ENCODE measurements at places on chromosomes 7 and 10.

- DNase-seq, result no peak
Measured at GRCh38 chr10:99292159-99292558, 37.0 kb upstream of the CNNM1 start.

GRCh38 chr10:78437998-78438906 lies 404.6 kb downstream of the RPS24 start:
- no peak for DNase-seq

- no peak for DNase-seq
Measured at GRCh38 chr10:100736144-100736808, 9.1 kb upstream of the PAX2 start.

DNA sequence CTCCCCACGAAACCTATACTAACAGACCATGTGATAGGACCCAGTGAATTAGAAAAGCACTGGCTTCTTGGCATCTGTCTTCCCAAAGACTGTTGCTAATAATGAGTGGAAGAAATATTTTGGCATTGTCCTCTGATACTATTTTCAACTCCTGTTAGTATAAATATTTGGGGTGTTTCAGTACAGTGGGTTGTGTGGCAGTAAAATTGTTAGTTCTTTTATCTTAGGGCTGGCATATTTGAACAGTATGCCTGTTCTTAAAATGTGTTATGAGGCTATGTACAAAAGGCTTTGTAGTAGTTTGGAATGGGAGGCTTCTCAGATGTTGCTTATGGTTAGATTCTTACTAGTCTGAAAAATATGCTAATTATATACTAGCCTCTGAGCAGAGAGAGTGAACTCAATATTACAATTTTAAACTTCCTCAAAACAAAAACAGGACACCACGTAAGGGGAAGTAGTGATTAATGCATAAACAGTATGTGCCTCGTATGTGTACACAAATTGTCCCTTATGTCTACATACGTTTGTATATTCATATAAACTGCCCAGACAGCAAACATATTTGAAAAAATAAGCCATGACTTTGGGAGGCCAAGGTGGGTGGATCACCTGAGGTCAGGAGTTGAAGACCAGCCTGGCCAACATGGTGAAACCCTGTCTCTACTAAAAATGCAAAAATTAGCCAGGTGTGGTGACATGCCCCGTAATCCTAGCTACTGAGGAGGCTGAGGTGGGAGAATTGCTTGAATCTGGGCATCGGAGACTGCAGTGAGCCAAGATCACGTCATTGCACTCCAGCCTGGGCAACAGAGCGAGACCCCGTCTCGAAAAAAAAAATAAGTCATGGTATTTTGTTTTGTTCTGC lies 115.4 kb downstream of the ARID5B start:
- no peak for DNase-seq

- DNase-seq, result no peak
Measured at GRCh38 chr10:11120711-11121110, 103.0 kb downstream of the CELF2 start.

- no peak for DNase-seq
Measured at GRCh38 chr7:54729107-54729506, 29.9 kb downstream of the SEC61G start.

- no peak for DNase-seq
Measured at GRCh38 chr10:94103801-94104221, 110.1 kb downstream of the PLCE1 start.

- DNase-seq, result peak; percentile 7
Measured at GRCh38 chr7:25408012-25408687, 179.9 kb upstream of the NPVF start.

- no peak for DNase-seq
Measured at GRCh38 chr7:29401769-29402168, 161.9 kb upstream of the PRR15 start.

GRCh38 chr10:96651998-96652431 lies 65.2 kb upstream of the TM9SF3 start:
- no peak for DNase-seq

DNA sequence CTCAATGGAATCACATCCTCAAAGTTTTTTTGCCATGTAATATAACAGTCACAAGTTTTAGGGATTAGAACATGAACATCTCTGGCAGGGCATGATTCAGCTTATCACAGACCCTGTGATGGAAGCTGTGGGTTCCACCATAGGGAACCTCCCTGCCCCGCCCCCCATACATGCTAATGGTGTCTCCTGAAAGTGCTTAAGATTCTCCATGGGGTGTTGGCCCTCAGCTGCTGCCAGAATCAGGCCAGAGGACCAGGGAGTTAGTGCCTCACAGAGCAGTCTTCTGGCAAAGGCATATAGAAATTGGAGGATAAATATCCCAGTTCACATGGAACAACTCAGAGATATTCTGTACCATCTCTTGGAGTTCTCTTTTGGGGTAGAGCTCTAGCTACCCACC lies 119.4 kb downstream of the RAB11FIP2 start:
- no peak for DNase-seq

GRCh38 chr10:78332657-78333056 lies 299.0 kb downstream of the RPS24 start:
- no peak for DNase-seq

DNA sequence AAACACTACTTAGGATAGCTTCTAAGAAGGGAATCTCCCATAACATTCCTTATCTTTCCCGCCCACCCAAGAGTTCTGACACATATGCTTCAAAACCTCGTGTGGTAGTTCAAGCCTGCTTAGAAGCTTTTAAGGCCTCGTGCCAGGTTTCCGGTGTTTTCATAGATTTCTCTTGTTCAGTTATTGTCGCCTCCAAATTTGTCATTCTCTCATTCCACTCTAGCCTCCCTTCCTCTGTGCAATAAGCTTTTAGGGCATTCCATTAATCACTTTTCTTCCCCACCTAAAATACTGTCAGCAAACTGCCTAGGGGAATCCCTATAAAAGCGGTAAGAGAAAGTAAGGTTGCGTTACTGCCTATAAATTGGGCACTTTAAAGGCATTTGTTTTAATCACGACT lies 718 bp upstream of the BPGM start:
- no peak for DNase-seq

DNA sequence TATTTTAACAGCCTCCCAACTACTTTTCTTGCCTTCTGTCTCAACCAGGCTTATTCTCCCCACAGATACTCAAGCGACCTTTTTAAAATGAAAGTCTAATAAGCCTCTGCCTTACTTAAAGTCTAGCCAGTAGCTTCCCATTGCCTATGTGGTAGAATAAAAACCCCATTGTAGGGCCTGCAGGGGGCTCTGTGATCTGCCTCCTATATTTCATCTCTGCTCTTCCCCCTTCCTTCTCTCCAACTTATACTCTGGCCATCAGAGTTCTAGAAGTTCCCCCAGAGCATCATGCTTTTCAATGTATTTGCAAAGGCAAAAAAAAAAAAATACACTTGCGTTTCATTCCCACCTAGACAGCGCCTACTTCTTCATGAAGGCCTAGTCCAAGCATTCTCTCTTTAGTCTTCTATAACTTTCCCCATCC lies 167.7 kb upstream of the ADO start:
- DNase-seq, result no peak

DNA sequence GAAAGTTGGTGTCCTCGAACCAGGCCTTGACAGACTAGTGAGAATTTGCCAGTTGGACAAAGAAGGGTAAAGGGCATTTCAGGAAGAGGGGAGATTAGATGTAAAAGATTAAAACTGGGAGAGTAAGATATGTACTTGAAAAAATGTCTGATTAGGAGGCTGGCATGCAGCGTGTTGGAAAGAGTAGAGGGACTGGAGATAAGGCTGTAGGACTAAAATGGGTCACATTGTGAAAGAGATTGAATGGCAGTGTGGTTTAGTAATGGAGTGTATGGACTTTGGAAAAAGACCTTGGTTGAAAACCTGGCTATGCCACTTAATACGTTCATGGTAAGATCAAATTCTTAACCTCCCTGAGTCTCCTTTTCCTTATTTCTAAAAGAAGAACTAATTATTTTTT lies 14.1 kb downstream of the CREM start:
- DNase-seq, result no peak

- DNase-seq, result no peak
Measured at GRCh38 chr10:129105266-129105665, 361.8 kb upstream of the MGMT start.

- no peak for DNase-seq
Measured at GRCh38 chr10:86742230-86742629, 14.2 kb upstream of the BMPR1A start.

- no peak for DNase-seq
Measured at GRCh38 chr7:105289704-105290103, 99.0 kb downstream of the SRPK2 start.

GRCh38 chr7:139108266-139109187 lies 993 bp downstream of the ZC3HAV1 start:
- DNase-seq, result peak; percentile 48

- DNase-seq, result no peak
Measured at GRCh38 chr10:101630633-101630920, 42.5 kb downstream of the DPCD start.

DNA sequence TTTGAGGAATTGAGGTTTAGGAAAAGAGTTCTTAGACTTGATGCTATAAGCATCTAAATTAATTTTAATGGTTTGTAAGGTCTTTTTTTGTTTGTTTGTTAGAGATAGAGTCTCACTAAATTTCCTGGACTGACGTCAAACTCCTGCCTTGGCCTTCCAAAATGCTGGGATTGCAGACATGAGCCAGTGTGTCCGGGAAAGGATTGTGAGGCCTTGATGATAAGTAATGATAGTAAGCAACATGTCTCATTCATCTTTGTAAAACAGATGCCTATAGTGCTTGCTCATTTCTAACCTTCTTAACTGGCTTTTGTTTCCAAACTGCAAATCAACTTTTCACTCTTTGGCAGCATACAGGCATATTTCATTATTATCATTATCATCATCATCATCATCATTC lies 176.0 kb upstream of the KCND2 start:
- no peak for DNase-seq

DNA sequence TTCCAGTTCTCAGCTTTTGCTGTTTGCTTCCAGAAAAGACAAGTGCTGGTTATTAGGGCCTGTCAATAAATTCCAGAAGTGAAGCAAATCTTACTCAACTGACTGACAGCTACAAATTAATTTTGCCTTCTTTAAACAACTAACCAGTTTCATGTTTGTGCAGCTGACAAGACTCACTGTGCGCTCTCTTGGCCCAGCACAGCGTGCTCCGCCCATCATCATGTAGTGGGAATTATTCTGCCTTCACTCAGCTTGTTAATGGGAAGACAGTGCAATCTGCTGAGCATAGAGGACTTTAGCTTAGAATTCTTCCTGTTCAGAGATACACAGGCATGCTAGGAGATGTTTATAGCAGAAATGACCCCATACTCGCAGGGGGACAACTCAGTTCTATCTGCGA lies 808.9 kb downstream of the CCSER2 start:
- no peak for DNase-seq

DNA sequence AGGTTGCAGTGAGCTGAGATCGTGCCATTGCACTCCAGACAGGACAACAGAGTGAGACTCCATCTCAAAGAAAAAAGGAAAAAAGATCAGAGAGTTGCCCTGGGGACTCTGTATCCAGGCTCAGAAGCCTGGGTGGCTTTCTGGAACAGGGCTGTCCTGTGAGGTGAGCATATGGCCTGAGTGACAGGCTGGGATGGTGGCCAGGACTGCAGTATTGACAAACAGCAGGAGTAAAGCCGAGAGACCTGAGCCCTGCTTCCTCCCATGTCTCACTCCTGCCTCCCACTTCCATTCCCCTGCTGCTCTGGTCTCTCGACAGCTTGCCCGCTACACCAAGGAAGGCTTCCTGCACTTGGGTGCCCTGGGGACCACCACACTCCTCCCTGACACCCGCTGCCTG lies 578.5 kb downstream of the GALNT17 start:
- no peak for DNase-seq

DNA sequence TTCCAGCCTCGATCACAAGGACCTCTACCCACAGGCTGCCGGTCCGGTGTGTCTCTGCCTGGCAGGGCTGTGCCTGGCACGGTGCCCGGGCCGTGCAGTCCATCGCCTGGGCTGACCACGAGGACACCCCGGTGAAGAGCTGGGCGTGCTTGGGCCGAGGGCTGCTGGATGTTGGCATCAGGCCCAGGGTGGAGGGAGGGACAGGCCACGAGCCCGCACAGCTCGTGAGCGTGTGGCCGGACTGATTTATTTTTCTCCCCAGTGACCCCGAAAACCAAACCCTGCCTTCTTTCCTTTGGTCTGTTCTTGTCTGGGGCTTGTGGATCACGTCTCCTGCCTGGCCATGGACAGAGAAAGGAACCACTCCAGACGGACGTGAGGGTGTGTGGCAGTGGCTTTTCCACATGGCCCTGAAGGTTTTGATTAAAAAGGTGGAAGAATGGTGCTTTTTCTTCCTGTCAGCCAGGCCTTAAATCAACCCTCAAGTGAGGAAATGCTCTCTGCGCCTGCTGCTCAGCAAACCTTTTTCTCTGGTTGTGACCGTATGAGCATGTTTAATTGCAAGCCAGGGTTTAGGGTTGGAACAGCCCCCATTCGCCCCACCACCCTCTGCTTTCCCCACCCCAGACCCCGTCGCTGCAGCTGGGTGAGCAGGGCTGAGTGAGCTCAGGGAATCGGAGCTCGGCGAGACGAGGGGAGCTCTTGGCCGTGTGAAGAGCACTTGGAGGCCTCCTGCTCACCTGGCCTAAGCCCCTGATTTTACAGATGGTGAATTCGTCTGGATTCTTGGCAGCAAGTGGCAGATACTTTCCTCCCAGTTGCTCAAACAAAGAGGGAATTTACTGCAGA lies 130.1 kb downstream of the RGS10 start:
- DNase-seq, result no peak

- no peak for DNase-seq
Measured at GRCh38 chr7:127389321-127389720, 3.2 kb downstream of the ZNF800 start.

DNA sequence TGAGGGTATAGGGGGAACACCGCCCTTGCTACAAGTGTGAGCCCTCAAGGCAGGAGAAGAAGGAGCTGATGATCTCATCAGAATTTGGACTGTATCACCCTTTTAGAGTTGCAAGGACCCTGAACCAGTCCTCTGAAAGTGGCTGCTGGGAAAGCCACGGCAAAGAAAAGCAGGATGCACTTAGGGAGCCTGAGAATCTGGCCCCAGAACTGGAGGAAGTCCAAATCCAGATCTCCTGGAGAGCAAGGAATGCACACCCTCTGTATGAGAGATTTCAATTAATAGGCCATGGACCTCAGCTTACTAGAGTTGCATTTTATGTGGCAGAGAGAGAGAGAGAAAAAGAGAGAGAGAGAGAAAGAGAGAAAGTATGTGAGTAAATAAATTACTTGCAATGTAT lies 662.9 kb downstream of the CCSER2 start:
- DNase-seq, result no peak

DNA sequence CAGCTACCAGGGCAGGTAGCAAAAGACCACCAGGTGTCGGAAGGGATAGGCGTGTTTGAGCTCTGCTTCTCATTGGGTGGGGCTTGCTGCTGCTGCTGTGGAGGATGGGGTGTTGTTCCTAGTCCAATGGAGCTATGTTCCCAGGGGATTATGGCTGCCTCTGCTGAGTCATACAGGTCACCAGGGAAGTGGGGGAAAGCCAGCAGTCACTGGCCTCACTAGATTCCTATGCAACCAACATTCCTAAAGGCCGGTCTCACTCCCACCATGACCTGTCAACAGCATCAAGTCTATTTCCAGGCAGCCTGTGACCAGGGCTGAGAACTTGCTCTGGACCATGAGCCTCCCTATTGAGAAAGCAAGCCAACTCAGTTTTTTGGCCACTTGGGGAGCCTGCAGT lies 1160.8 kb downstream of the REEP3 start:
- no peak for DNase-seq

- no peak for DNase-seq
Measured at GRCh38 chr7:1663857-1664651, 6.0 kb upstream of the ELFN1 start.
